Stimulated activated CD8-positive, alpha-beta memory T cell treated with anti-CD3 and anti-CD28 coated beads, Interleukin-12 subunit alpha, Interleukin-12 subunit beta, amount 100 ng/mL, for 1 hour (primary cell): ENCODE measurements at places on chromosomes 5 and 9.
A peak's percentile ranks its signal among the peaks of the same experiment; 100 is the strongest.

GRCh38 chr5:34570721-34571676, 85.1 kb upstream of the RAI14 start:
- DNase-seq: no peak

GRCh38 chr5:117461403-117461802, 886.8 kb upstream of the SEMA6A start:
- DNase-seq: no peak

DNA sequence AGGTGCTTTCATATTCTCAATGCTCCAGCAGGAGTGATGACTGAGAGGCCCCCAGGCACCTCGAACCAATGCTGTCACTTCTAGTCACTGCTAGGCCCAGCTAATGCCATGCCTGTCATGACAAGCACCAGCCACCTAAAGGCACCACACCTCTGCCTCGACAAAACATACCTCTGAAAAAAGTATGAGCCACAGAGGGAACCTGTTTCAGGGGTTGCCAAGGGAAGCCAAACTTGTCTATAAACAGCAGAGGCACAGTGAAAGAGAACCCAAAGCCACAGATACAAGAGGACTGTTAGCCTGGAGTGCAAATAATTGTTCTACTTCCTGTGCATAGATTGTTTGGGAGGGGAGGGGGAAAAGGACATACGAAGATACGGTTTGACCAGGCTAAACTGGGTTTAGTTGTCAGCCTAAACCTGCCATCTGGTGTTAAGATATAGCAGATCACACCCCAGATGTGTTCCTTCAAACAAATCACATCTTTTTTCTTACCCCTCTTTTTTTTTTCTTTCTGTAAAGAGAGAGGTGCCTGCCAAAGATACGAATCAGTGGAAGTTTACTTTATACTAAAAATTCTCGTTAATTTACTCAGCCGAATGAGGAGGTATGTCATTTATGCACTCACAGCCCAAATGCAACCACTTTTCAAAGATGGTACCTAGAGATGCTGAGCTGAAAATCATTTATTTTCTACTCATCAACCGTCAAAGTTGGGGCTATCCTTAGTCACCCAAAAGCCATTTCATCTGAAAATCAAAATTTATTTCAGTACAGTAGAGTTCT, 45.7 kb downstream of the BNC2 start:
- no peak for DNase-seq

DNA sequence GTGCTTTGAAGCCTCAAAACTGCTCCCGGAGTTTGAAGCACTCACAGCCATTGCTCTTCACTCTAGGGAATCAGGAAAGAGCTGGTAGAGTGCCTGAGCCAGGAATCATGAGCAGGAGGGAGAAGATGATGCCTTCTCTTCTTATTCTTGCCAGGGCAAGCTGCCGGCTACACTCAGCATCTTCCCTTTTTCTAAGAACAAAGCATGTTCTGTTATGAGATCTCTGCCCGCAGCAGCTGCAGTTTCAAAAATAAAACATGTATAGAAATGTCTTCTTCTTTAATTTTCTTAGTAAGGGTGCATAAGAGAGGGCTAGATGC, 57.9 kb upstream of the RICTOR start:
- no peak for DNase-seq

DNA sequence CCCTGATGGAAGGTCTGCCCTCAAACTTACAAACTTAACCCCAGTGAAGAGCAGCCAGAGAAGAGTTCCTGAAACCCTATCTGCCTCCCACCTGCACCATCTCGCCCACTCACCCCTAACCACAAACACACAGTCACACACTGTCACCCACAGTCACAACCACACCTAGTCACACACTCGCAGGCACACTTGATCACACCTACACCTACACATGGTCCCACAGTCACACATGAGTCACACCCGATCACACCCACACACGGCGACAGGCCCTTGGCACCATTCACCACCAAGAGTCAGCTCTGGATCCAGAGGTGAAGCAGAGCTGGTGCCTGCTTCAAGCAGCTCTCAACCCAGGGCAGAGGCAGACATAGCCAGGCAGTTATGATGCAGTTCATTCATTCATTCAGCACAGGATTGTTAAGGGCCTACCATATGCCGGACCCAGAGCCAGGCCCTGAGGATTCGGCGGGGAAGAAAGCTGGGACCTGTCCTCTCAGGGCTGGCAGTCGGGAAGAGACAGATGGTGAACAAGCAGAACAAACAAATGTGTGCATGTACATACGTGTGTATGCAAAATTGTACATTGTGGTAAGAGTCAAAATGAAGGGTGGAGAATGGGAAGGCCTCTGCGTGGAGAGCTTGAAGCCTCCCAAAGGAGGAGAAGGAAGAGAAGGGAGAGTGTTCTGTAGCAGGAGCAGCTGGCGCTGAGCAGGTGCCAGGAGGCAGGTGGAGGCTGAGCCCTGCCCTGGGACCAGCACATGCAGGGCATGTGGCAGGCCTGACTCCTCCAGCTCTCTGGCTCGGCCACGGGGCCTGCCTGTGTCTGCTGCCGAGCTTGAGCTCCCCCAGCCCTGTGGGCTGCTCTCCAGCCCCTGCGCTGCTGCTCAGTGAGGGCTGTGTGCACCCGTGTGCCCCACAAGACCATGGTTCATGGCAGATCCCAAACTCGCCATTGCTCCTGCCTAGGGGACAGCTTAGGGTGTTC, 6.4 kb downstream of the TSPAN17 start:
- peak; percentile 32 for DNase-seq

- no peak for DNase-seq
Measured at GRCh38 chr9:38286766-38287165, 105.7 kb upstream of the ALDH1B1 start.

DNA sequence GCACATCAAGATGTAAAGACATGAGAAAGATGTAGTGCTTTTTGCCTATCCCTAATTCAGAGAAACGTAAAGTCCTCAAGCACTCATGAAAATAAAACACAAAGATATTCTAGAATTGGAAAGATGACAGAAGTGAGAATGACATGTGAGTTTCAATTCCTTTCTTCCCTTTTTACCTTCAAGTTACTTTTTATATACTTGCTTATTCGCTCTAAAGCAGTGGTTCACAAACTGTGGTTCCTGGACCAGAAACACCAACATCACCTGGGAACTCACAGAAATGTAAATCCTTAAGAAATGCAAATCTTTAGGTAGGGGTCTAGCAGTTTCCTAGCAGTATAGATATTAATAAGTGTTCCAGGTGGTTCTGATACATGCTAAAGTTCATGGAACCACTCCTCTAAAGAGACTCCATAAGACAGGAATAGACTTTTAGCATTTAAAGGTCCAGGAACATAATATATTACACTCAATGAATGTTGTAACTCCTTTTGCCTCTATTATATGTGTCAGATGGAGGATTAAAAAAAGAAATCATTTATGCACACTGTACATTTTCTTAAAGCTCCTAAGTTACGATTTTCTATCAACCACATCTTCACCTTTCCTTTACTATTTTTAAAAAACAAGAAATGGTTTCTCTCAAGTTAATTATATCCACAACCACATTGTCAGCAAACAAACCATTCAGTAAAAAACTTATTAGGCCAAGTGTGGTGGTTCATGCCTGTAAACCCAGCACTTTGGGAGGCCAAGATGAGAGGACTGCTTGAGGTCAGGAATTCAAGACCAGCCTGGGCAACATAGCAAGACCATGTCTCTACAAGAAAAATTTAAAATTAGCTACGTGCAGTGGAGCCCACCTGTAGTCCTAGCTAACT, 39.9 kb downstream of the ERP44 start:
- DNase-seq: no peak

GRCh38 chr9:96587338-96588315, 32.0 kb downstream of the CDC14B start:
- DNase-seq: no peak

DNA sequence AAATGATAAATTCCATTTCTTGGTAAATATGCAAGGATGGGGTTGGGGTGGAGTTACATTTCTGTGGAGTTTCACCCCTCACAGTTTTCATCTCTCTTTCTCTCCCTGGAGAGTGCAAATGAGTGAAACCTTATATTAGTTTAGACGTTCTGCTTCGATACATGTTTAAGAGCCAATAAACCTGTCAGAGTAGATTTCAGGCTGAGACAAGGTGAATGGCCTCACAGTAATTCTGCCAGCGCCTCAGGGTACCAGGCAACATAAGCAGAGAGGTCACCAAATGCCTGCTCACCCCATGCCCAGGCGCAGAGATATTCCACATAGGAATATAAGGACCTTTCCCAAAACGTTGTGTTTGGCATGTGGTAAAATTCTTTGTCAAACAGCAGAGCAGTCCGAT, 154.9 kb upstream of the VLDLR start:
- no peak for DNase-seq

DNA sequence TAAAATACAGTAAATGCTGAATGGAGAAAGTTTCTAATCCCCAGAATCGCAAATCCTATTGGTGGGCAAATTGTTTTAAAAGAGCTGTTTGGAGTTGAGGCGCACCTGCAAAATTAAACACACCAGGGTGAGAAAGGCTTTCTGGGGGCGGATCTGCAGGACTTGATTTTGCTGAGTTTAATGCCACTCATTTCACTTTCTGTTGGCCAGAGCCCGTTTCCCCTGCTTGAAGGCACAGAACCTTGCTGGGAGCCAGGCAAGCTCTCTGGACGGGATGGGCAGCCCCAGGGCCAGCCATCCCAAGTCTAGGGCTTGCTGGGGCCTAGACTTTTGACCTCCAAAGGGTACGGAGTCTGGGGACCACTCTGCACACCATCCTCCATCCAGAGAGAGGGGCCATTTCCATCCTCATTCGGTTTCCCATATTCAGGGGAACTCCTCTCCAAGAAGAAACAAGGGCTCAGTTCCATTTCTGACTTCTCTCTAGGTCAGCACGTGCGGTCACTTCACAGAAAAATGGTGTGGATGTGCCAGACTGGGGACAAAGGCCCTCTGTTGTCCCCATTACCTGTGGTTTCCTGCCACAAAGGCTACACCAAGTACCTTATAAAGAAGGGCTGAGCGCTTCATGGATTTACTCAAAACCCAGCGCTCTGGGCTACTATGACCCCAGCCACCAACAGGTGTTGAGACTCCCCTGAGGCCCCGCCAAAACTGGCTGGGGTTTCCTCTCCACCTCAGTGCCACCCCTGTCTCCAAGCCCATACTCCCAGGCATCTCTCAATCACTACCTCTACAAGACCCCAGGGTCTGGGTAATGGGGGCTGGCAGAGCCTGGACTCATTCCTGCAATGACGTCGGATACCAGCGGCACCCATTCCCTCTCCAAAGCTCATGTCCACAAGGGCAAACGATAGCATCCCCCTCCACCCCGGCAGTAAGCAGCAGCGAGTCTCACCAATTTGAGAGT, 170.0 kb downstream of the AUH start:
- no peak for DNase-seq

DNA sequence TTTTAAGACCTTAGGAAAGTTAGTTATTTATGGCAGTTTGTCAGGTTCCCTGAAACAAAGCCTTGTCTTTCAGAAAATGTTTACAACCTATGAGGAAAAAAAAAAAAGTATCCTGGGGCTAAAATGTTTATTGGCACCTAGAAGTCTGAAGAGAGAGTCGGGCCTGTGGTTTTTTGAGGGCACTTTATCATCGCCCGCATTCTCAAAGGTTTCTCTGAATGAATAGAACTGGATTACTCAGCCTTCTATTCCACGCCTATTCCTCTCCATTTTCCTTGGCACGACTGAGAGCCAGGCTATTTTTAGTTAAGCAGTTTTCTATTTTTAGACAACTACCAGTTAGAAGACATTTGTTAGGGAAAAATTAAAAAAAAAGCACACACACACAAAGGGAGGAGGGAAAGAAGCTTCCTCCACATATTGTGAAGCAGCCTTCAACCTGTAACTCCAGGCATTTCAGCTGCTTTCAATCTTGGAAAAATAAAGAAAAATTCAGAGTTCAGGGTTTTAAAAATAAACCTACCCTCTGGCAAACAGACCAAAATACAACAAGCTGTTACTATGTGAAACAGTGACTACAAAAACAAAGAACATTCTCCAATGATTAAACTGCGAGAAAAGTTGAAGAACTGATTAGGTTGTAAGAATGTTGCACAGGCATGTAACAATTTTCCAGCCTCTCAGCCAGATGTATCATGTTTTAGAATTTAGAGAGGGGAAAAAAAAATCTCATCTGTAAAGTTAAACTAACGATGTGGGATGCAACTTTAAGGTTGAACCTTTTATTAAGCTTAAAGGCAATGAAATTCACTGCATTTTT, 97.0 kb downstream of the MEF2C start:
- DNase-seq: no peak

DNA sequence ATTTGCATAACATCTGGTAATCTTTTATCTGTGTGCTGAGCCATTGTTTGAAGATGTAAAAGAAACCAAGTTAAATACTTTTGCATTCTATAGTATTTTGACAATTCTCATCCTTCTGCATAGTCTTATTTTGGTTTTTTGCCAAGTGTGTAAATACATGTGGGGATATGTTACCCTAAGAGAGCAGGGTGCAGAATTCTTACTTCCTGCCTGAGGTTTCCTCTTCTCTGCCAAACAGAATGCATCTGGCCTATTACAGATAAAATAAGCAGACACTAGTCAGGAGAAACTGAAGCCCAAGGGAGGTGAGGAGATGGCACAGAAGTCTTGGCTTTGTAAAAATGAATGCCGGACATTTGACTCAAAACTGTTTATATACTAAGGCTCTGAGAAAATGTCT, 462.1 kb downstream of the TMEM38B start:
- DNase-seq: no peak

GRCh38 chr5:177113566-177114424, 19.8 kb upstream of the NSD1 start:
- DNase-seq: peak; percentile 68

DNA sequence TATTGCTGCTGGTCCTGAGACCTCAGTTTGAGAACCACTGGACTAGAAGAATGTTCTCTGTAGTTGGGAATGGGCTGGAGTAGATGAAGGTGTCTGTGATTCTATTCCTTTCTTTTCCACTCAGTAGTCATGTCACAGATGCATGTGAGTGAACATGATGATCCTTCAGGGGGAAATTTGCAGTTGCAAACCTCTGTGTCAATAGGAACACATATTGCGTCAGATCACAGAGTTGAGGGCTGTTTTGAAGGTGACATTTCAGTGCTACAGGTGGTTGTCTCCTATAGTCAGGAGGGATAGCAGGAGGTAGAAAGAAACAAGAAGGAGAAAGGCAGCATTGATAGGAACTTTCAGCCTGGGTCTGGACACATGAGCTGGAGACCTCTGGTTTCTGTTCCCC, 239.3 kb downstream of the ARHGEF28 start:
- DNase-seq: no peak

DNA sequence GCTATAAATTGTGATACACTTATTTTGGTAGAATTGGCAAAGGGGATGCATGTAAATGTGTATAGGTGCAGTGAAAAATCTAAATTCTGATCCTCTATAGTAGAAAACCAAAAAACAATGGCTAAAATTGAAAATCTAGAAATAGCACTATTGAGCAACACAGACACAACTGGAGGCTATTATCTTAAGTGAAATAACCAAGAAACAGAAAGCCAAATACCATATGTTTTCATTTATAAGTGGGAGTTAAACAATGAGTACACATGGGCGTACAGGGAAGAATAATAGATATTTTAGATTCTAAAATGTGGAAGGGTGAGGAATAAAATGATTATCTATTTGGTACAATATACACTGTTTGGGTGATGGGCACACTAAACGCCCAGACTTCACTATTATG, 183.2 kb upstream of the TUSC1 start:
- DNase-seq: no peak
